ENCODE measurements at places on chromosomes 12 and 14.

- no peak for DNase-seq
Observed at GRCh38 chr14:52380294-52380693, 66.2 kb downstream of the PTGER2 start.

DNA sequence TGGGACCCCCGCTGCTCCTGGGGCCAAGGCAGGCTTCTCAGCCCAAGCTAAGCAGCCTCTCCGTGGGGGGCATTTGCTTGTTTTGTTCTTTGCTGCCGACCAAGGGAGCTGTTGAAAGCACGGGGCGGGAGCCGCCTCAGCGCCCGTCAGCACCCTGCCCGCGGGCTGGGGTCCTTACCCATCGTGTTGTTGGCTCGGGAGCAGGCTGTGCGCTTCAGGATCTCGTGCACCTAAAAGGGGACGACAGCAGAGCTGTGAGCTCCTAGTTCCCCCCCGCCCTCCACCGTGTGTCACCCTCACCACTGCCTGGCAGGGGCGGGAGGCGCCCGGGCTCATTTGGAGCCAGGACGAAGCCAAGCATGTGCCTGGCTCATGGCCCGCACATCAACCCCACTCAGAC is 117.5 kb downstream of the ANO2 start:
- DNase-seq: no peak

DNA sequence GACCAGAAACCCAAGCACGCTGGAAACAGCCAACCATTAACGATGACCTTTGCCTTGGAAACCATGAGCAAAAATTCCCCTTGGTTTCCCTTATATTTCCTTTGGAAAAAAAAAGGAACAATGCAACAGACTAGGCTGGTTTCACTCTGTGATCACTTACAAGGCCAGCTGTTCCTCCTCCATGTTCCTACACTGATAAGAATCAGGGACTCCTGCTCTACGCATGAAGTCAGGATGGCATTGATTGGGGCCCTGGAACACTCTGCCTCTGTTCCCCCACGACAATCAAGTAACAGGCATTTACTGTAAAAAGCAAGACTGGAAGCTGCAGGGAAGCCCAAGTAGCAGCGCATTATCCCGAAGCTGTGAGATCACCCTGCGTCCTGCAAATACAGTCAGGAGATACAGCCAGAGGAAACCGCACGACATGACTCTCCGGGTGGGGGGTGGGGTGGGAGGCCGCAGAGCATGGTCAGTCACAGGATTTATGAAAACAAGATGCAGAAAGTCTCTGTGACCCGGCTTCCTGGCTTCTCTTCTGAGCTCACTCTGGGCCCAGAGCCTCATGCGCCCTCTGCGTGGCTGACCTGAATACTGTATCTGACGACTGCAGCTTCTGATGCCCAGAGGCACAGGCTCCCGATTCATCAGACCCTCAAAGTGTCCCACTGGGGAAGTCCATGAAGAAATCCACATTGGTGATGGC is 31.1 kb downstream of the SSH1 start:
- DNase-seq: peak; percentile 47

DNA sequence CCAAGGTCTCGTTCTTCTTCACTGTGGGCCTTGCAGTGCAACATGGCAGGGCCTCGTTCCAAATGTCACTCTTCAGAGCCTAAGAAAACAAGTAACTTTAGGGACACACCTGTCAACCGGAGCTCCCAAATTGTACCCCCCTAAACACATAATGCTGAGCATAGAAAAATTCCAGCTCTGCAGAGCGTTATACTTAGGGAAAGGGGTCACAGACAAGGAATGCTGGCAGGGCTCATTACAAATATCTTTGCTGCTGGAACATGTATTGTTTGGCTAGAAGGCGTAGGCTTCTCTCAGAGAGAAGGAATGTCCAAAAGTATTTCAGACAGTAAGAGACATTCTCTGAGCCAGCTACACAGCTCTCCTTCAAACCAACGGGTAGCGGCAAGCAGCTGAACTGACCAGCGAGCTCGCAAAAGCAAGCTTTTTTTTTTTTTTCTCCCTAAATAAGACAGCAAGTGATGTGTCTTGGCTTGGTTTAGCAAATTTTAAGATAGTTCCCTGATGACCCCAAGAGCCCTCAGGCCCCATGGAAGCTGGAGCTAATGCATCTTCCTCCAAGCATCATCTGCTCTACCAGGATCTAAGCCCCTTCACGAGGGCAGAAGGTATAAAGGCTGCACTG is 24.5 kb downstream of the SSH1 start:
- no peak for DNase-seq

- peak; percentile 71 for DNase-seq
Observed at GRCh38 chr12:49776413-49776812, 35.1 kb downstream of the TMBIM6 start.

GRCh38 chr12:33265900-33266299 is 173.7 kb downstream of the SYT10 start:
- DNase-seq: no peak

DNA sequence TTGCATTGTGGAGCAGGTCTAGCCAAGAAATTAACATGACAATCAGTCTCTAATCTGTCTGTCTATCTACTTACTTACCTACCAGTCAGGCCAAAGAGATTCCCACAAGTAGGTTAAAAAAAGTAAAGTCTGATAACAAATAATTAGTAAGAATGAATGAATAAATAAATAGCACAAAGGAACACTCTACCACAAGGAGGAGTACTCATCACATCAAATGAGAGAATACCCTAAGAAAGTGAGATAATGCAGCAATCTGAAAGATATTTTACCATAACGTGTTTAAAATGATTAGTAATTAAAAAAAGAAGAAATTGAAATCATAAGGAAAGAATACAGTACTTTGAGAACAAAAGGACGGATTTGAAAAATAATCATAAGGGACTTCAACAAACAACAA is 187.2 kb downstream of the SYNE2 start:
- no peak for DNase-seq

DNA sequence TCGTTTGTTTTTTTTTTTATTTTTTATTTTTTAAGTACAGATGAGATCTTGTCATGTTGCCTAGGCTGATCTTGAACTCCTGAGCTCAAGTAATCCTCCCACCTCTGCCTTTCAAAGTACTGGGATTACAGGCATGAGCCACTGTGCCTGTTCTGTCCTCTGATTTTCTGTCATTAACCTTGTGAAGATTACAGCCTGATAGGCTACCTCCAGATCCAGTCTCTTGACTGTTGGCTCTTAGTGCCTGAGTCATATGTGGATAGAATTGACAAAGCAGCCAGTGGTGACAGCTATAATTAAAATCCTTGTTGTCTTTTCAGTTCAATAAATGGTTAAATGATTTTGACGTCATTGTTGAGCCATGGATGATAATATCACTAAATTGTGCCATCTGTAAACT is 21.3 kb upstream of the REP15 start:
- DNase-seq: no peak

- DNase-seq: no peak
Observed at GRCh38 chr14:86935241-86935885, 1057.6 kb downstream of the GALC start.

GRCh38 chr12:57842342-57843294 is 3.9 kb downstream of the CTDSP2 start:
- no peak for DNase-seq

DNA sequence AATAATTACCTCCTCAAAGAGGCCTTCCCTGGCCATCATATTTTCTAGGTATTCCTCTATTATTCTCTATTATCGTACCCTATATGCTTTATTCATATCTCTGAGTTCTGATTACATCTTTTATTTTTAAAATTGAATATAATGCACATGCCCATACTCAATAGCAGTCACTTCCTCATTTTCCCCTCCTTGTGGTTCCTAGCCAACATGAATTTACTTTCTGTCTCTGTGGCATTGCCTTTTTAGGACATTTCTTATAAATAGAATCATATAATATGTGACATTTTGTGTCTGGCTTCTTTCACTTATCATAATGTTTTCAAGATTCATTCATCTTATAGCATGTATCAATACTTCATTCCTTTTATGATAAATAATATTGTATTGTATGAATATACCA is 74.4 kb upstream of the TRHDE start:
- no peak for DNase-seq

- DNase-seq: no peak
Observed at GRCh38 chr12:76307083-76307482, 41.1 kb downstream of the BBS10 start.

- DNase-seq: no peak
Observed at GRCh38 chr12:89893972-89894706, 185.5 kb upstream of the ATP2B1 start.
